Smooth muscle cell of the umbilical artery (primary cell): ENCODE measurements at places on chromosomes 12 and 14. TPM values are rescaled to one million over a fixed set of nuclear protein-coding genes. Genes with fewer than 3 reads are reported as not detected.

FOXN4 gene
- total RNA-seq = not detected in 2 replicates

HSP90AA1 gene
- total RNA-seq = 823 and 907 TPM in 2 replicates

SPTLC2 gene
- total RNA-seq = 39.8 and 81.9 TPM in 2 replicates

PLBD1 gene
- 1.2 and 2.1 TPM in 2 replicates for total RNA-seq

MYBPC1 gene
- not detected in 2 replicates for total RNA-seq

USP44 gene
- total RNA-seq = under 0.01 TPM in 1 of 2 replicates, not detected in the other
